Peyer's patch (tissue), 4 donors: ENCODE measurements at places on chromosomes 7 and 10.

- H3K4me1 ChIP-seq, result peaks cover 6% of the 10 kb centered on the region
- no peaks in the 10 kb centered on the region for H3K36me3 ChIP-seq
- H3K27me3 ChIP-seq, result no peaks in the 10 kb centered on the region
- no peak overlapping the region for H3K27ac ChIP-seq
- no peak for DNase-seq
Observed at GRCh38 chr7:4789194-4790077, 14.0 kb downstream of the AP5Z1 start.

- H3K27me3 ChIP-seq, result no peaks in the 10 kb centered on the region
- no peak for DNase-seq
- H3K4me3 ChIP-seq, result no peak overlapping the region
- no peak overlapping the region for H3K27ac ChIP-seq
- peaks cover 9% of the 10 kb centered on the region for H3K36me3 ChIP-seq
Observed at GRCh38 chr10:132735341-132735775, 50.6 kb downstream of the NKX6-2 start.

DNA sequence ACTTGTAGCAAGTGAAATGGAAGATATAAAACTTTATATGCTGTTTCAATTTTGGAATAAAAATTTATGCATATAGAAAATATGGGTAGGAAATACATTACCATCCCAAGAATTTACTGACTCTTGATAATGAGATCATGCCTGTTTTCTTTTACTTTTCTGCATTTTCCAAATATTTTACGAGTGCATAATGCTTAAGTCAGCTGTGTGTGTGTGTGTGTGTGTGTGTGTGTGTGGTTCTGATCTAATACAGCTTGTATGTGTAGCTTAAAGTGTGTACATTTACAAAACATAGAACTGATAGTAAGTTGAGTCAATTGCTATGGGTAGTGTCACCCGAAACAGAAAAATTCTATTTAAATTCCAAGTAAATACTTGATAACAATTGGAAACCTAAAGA is 315.9 kb upstream of the LRRN3 start:
- H3K4me1 ChIP-seq, result no peaks in the 10 kb centered on the region
- no peak for DNase-seq
- no peak overlapping the region for H3K27ac ChIP-seq

DNA sequence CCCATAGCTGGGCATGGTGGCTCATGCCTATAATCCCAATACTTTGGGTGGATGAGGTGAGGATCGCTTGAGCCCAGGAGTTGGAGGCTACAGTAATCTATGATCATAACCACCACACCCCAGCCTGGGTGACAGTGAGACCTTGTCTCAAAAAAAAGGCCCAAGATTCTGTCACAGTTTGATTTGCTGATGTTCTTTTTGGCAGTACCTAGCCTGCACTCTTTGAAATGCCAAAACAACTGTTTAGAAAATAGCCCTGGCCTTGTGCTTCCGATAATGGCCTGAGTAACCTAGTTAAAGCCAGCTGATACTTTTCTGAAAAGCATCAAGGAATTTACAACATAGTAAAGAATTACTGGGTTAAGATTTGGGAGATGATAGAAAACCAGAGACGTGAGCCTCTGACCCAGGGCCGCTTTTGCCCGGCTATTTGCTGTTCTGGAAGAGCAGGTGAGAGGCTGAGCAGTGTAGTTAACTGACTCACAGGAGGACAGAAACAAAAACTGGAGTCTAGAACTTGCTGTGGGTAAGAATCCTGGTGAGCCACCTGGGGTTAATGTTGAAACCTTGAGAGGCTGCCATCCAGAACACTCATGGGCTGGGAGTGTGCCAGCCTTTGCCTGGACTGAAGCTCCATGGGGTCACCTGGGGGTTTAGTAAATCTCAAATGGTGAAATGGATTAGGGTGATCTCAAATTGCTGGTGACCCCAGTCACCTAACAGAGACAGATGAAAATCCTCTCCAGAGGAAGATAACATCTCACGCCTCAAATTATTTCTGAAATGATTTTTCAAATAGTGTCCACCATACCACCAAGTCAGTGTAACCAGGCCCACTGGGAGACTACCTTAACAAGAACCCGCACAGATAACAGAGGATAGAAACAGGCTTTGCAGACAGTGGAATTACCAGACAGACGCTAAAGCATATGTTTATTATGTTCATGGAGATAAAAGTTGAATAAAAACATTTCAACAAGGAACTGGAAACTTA is 51.8 kb downstream of the GALNT11 start:
- H3K36me3 ChIP-seq, result no peaks in the 10 kb centered on the region
- no peak overlapping the region for H3K27ac ChIP-seq
- H3K4me3 ChIP-seq, result no peak overlapping the region
- DNase-seq, result no peak
- H3K27me3 ChIP-seq, result no peaks in the 10 kb centered on the region
- peaks cover 4% of the 10 kb centered on the region for H3K4me1 ChIP-seq

- no peak overlapping the region for H3K27ac ChIP-seq
- H3K4me3 ChIP-seq, result no peak overlapping the region
- H3K36me3 ChIP-seq, result no peaks in the 10 kb centered on the region
- no peaks in the 10 kb centered on the region for H3K27me3 ChIP-seq
- DNase-seq, result no peak
- peaks cover 14% of the 10 kb centered on the region for H3K4me1 ChIP-seq
Observed at GRCh38 chr10:97711640-97712572, 1.6 kb upstream of the MARVELD1 start.

GRCh38 chr10:74842301-74842954 is 16.0 kb downstream of the KAT6B start:
- H3K4me3 ChIP-seq, result no peak overlapping the region
- H3K36me3 ChIP-seq, result no peaks in the 10 kb centered on the region
- no peak overlapping the region for H3K27ac ChIP-seq

DNA sequence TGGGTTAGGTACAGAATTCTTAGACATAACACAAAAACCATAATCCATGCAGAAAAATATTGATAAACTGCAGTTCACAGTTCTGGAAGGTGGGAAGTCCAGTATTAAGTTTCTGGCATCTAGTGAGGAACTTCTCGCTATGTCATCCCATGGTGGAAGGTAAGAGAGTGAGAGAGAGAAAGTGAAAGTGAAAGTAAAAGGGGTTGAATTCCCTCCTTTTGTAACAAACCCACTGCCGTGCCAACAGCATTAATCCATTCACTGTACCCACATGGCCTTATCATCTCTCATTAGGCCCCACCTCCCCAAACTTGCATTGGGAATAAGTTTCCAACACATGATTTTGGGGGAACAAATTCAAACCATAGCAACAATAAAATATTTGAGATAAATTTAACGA is 17.1 kb downstream of the ZNF485 start:
- no peak overlapping the region for H3K4me3 ChIP-seq
- H3K27ac ChIP-seq, result no peak overlapping the region
- H3K36me3 ChIP-seq, result no peaks in the 10 kb centered on the region
- H3K27me3 ChIP-seq, result no peaks in the 10 kb centered on the region

GRCh38 chr10:71569775-71570588 is 149.6 kb downstream of the C10orf105 start:
- no peaks in the 10 kb centered on the region for H3K27me3 ChIP-seq
- no peak overlapping the region for H3K4me3 ChIP-seq
- no peaks in the 10 kb centered on the region for H3K36me3 ChIP-seq
- DNase-seq, result peak; percentile 64

GRCh38 chr7:115976651-115977050 is 53.9 kb downstream of the TFEC start:
- no peaks in the 10 kb centered on the region for H3K36me3 ChIP-seq
- H3K4me1 ChIP-seq, result no peaks in the 10 kb centered on the region
- DNase-seq, result no peak
- H3K4me3 ChIP-seq, result no peak overlapping the region
- no peak overlapping the region for H3K27ac ChIP-seq
- no peaks in the 10 kb centered on the region for H3K27me3 ChIP-seq

GRCh38 chr10:119501690-119502089 is 40.8 kb downstream of the RGS10 start:
- no peaks in the 10 kb centered on the region for H3K27me3 ChIP-seq
- peak overlapping the region; percentile 69 for H3K27ac ChIP-seq
- no peak overlapping the region for H3K4me3 ChIP-seq

GRCh38 chr10:97399843-97400545 is 1.1 kb downstream of the RRP12 start:
- H3K27ac ChIP-seq, result peak overlapping the region; percentile 62
- H3K36me3 ChIP-seq, result no peaks in the 10 kb centered on the region
- no peaks in the 10 kb centered on the region for H3K4me1 ChIP-seq
- peak overlapping the region; percentile 72 for H3K4me3 ChIP-seq

- no peak overlapping the region for H3K4me3 ChIP-seq
- no peak for DNase-seq
- H3K27ac ChIP-seq, result no peak overlapping the region
- H3K4me1 ChIP-seq, result no peaks in the 10 kb centered on the region
- no peaks in the 10 kb centered on the region for H3K27me3 ChIP-seq
Observed at GRCh38 chr10:112208997-112209396, 25.4 kb upstream of the GPAM start.

GRCh38 chr7:4871056-4871680 is 9.3 kb upstream of the PAPOLB start:
- DNase-seq, result peak; percentile 19
- H3K36me3 ChIP-seq, result no peaks in the 10 kb centered on the region
- H3K4me3 ChIP-seq, result no peak overlapping the region

DNA sequence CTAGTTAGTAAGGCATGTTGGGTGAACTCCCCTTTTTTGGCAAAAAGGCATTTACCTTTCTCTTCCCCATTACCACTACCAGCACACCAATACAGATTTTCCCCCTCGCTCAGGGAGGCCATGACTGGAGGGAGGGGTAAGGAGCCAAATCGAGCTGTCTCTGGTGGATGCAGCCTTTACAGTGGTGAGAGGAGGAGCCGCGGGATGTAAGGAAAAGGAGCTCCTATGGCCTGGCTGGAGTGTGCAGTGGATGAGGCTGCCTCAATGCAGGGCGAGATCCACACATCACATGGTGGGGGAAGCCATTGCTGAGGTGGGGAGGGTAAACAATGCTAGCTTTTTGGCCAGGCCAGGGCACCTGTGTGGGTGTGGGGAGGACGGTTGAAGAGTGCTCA is 416.2 kb downstream of the EXOC4 start:
- no peak for DNase-seq
- H3K4me1 ChIP-seq, result no peaks in the 10 kb centered on the region
- no peak overlapping the region for H3K27ac ChIP-seq
- no peaks in the 10 kb centered on the region for H3K27me3 ChIP-seq
- H3K36me3 ChIP-seq, result no peaks in the 10 kb centered on the region

DNA sequence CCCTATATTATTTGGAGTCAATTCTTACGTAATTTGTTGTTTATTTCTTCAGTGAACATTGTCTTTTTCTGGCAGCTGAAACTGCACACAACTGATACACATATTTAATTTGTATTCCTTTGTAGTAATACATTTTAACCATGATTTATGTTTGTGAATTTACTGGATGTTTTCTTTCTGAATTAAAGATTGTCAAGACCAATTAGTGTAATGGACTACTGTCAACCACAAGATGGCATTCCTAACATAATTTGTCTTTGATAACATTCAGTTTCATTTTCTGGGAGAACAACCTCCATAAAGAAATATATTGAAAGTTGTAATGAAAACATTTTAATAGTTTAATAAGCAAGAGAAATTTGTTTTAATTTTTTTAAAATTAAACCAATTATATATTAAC is 10.1 kb downstream of the THNSL1 start:
- no peaks in the 10 kb centered on the region for H3K36me3 ChIP-seq
- no peaks in the 10 kb centered on the region for H3K27me3 ChIP-seq
- no peaks in the 10 kb centered on the region for H3K4me1 ChIP-seq
- H3K27ac ChIP-seq, result no peak overlapping the region
- no peak for DNase-seq

DNA sequence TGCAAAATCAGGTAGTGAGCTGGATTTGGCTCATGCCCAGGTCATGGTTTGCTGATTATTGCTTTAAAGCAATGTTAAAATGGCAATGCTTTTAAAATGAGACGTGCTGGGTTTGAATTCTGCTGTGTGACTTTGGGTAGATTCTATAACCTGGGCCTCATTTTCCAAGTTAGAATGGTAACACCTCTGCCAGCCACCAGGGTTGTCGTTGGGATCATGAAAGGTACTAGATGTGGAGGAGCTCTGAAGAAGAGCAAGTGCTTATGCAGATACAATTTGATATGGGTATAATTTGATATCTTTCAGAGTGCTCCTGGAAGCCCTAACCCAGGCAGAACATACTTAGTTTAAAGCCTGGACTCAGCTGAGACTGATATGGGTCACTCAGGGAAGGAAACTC is 60.0 kb downstream of the EVX1 start:
- no peak overlapping the region for H3K4me3 ChIP-seq
- no peaks in the 10 kb centered on the region for H3K36me3 ChIP-seq
- no peaks in the 10 kb centered on the region for H3K27me3 ChIP-seq
- H3K4me1 ChIP-seq, result no peaks in the 10 kb centered on the region

DNA sequence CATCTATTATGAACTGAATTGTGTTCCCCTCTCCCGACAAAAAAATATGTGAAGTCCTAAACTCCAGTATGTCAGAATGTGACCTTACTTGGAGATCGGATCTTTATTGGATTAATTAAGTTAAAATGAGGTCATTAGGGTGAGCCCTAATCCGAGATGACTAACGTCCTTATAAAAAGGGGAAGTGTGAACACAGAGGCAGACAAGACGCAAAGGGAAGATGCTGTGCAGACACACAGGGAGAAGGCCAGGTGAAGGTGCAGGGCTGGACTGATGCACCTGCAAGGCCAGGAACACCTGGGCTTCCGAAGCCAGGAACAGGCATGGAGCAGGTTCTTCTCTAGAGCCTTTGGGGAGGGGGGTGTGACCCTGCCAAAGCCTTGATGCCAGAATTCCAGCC is 187.8 kb downstream of the PARD3 start:
- H3K27ac ChIP-seq, result no peak overlapping the region
- no peaks in the 10 kb centered on the region for H3K4me1 ChIP-seq
- no peaks in the 10 kb centered on the region for H3K27me3 ChIP-seq
- no peak for DNase-seq
- H3K36me3 ChIP-seq, result no peaks in the 10 kb centered on the region

DNA sequence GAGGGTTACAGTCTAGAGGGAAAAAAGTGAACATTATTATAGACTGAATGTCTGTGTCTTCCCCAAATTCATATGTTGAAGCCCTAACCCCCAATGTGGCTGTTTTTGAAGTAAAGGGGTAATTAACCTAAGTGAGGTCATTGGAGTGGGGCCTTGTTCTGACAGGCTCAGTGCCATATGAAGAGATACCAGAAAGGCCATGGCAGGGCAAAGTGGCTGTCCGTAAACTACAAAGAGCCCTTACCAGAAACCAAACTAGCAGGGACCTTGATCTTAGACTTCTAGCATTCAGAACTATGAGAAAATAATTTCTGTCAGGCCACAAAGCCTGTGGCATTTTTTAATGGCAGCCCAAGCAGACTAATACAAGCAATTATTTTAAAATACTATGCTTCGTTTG is 8.7 kb downstream of the TMEM209 start:
- no peak overlapping the region for H3K27ac ChIP-seq
- peaks cover 50% of the 10 kb centered on the region for H3K36me3 ChIP-seq
- DNase-seq, result no peak
- H3K27me3 ChIP-seq, result no peaks in the 10 kb centered on the region

GRCh38 chr7:121000081-121000983 is 11.8 kb downstream of the CPED1 start:
- H3K36me3 ChIP-seq, result no peaks in the 10 kb centered on the region
- peaks cover 3% of the 10 kb centered on the region for H3K4me1 ChIP-seq
- peak overlapping the region; percentile 65 for H3K27ac ChIP-seq

- no peak overlapping the region for H3K4me3 ChIP-seq
- no peaks in the 10 kb centered on the region for H3K27me3 ChIP-seq
- H3K36me3 ChIP-seq, result no peaks in the 10 kb centered on the region
- no peaks in the 10 kb centered on the region for H3K4me1 ChIP-seq
- no peak for DNase-seq
Observed at GRCh38 chr7:101401390-101402080, 38.9 kb downstream of the COL26A1 start.

GRCh38 chr7:129843365-129843898 is 109.3 kb downstream of the UBE2H start:
- no peaks in the 10 kb centered on the region for H3K36me3 ChIP-seq
- no peaks in the 10 kb centered on the region for H3K4me1 ChIP-seq
- H3K27me3 ChIP-seq, result no peaks in the 10 kb centered on the region
- H3K4me3 ChIP-seq, result no peak overlapping the region
